ENCODE measurements at places on chromosomes 3 and 15.
A peak's percentile ranks its signal among the peaks of the same experiment; 100 is the strongest.

DNA sequence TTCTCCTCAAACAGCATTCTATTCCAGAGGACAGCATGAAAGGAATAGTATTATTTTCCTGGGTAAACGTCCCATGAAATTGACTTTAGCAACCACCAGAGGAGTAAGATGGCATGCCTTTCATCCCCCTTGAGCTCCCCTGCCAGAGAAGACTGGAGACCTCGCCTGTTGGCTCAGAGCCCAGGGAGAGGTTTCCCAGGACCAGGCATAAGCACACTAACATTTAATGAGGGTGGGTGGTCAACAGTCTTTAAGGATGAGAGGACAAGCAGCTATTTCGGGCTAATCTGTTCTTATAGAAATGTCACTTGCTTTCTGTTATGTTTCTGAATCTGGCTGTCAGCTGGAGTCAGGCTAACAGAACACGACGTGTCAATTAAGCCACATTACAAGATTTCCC lies 390.5 kb downstream of the GABRG3 start:
- no peak for DNase-seq

DNA sequence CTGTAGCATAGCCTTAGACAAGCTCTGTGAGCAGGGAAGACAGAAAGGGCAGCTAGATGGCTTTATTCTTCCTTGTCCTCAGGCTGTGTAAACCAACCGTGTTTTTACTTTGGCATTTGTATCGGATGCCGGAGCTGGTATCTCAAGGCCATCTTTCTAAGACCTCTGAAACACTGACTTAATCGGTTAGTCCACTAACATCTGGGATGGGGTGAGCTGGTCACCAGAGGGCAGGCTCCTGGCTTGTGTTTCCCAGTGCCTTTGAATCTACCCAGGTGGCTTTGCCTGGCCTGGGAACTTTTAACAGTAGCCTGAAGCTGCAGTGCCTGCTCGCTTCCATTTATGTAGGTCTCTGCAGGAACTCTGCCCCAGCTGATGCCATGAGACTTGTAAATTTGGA lies 252.7 kb downstream of the NR1D2 start:
- no peak for DNase-seq

DNA sequence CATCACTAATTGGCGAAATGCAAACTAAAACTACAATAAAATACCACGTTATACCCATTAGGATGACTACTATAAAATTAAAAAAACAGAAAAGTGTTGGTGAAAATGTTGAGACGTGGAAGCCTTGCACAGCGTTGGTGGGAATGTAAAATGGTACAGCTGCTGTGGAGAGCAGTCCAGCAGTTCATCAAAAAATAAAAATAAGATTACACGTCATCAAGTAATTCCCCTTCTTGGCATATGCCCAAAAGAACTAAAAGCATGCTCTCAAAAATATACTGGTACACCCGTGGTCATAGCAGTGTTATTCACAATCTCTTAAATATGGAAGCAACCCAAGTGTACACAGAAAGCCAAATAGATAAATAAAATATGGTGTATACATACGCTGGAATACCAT lies 71.8 kb upstream of the NDN start:
- no peak for DNase-seq

GRCh38 chr15:80844011-80844732 lies 65.0 kb downstream of the CEMIP start:
- peak; percentile 20 for DNase-seq

GRCh38 chr3:184618811-184619210 lies 57.2 kb downstream of the EPHB3 start:
- DNase-seq = no peak

DNA sequence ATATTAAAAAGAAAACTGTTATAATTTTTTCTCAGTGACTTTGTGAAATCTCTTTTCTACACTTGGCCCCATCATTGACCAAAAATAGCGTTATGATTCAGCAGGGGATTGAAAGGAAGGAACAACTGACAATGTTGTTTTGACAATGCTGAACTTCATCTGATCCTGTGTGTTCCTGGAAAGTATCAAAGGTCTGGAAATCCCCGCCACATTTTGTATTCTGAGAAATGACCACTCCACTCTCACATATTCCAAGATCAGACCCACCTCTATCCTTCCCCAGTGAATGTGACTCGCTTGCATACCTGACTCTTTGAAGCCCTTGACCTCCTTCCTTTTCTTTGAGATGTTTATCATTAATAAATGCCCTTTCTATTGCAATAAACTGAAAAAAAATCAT lies 9.7 kb upstream of the RIOX2 start:
- DNase-seq = no peak

- no peak for DNase-seq
Observed at GRCh38 chr3:184347321-184348056, 10.1 kb downstream of the FAM131A start.

DNA sequence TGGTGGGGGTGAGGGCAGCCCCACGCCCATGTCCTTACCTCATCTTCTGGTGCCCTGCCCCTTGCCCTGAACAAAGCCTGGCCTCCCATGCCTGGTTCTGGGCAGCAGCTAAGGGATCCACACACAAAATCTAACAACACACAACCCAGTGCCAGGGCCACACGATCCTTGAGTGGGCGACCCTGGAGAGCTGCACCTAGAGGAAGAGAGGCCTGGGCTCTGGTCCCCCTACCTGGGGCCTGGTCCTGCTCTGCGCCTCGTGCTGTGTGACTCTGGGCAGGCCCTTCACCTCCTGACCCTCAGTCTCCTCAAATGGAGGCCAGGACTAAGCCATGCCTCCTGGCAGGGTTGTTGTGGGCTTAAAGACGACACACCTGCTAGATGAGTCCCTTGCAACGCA lies 20.0 kb upstream of the C3orf22 start:
- no peak for DNase-seq

- no peak for DNase-seq
Observed at GRCh38 chr3:10480871-10481378, 24.5 kb downstream of the ATP2B2 start.

DNA sequence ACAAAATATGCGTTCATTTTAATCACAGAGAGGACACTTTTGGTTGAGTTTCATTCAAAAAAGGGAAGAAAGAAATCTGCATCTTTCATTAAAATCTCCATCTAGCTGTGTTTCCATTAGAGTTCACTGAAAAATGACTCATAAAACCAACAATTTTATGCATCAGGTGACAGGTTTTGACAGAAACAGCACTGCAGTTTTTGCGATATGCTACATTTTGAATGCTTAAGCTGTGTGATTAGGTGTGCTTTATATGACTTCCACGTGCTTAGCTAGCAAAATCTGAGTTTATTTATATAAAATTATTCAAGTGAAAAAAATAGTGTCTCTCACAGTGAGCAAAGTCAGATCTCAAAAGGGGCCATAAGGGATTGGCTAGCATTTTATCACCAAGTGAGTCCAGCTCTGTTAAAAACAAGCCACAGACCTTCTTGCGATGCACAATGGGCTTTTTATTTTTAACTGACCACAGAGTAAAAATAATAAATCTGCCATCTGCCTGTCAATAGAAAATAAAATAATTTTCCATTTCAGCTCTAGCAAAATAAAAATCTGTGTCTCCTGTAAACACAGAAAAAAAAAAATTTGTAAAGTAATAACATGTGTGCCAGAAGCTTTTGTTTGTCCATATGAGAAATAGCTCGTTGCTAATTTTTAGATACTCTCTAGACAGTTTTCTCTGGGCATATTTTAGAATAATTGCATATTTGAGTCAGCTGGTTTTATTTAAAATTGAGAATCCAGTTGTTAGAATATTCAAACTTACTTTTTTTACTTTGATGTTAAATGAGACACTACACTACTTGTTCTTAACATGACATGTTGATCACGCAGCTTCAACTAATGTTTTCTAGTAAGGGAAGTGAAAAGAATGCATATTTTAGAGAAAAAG lies 409.8 kb downstream of the ROBO2 start:
- DNase-seq = no peak

GRCh38 chr3:105483476-105483875 lies 116.8 kb downstream of the ALCAM start:
- DNase-seq = no peak
